ENCODE measurements at places on chromosomes 12 and 14.

GRCh38 chr12:110278255-110278536 lies 2.9 kb upstream of the ATP2A2 start:
- DNase-seq: no peak

GRCh38 chr14:92785667-92786426 lies 8.3 kb upstream of the GOLGA5 start:
- no peak for DNase-seq

DNA sequence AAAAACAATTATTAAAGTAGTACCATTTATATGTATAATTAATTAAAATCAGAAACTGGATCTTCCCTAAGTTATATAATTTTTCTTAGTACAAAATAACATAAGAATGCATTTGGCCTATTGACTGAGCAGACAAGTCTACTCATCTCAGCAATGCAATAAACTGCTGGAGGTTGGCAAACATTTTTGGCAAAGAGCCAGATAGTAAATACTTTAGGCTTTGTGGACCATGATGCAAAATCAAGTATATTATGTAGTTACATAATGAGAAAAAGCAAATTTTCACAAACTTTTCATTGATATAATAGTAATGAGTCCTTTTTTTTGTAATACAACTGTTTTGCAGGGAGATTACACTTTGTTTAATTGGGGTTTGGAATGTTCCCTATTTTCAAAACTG lies 30.9 kb downstream of the ERGIC2 start:
- no peak for DNase-seq

- DNase-seq: peak; percentile 51
Measured at GRCh38 chr12:92055877-92056276, 89.8 kb downstream of the BTG1 start.

DNA sequence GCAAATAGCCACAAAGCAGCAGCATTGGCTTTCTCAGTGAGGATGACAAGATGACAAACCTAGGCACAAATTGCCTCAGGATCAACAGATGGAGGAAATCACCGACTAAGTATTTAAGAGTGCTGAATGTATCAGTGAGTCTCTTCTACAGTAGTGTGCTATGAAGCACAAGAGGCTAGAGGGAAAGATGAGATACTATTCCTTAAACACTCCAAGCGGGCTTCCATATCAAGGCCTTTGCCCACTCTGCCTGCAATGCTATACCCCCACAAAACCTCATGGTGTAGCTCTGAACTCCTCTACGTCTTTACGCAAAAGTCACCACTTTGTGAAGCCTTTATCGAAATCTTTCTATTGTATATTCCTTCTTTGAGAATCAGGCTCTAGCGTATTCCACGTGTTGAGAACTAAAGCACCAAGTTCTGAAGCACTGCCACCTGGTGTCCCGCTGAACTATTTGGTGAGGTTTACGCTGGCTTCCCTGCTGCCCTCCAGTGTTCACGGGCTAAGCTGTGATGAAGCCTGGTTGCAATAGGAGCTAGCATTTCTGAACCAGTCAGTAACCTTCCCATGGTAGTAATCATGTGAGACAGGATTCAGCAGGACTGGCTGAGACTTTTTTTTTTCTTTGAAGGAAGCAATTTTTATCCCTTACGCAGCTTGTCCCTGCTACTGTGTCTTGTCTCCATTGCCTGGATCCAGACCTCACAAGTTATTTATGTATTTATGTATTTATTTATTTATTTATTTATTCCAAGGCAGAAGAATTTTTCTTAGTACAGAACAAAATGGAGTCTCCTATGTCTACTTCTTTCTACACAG lies 426.5 kb upstream of the OR4E1 start:
- peak; percentile 48 for DNase-seq

- DNase-seq: no peak
Measured at GRCh38 chr14:95207475-95208233, 50.3 kb upstream of the DICER1 start.

DNA sequence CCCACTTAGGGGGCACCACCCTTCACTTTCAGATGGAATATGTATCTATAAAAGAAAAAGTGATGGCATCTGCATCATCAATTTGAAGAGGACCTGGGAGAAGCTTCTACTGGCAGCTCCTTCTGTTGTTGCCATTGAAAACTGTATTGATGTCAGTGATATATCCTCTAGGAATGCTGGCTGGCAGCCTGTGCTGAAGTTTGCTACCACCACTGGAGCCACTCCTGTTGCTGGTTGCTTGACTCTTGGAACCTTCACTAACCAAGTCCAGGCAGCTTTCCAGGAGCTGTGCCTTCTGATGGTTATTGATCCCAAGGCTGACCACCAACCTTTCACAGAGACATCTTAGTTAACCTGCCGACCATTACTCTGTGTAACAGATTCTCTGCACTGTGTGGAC lies 44.7 kb downstream of the RIMKLB start:
- no peak for DNase-seq

GRCh38 chr14:95635051-95635450 lies 51.2 kb upstream of the TCL1B start:
- no peak for DNase-seq

DNA sequence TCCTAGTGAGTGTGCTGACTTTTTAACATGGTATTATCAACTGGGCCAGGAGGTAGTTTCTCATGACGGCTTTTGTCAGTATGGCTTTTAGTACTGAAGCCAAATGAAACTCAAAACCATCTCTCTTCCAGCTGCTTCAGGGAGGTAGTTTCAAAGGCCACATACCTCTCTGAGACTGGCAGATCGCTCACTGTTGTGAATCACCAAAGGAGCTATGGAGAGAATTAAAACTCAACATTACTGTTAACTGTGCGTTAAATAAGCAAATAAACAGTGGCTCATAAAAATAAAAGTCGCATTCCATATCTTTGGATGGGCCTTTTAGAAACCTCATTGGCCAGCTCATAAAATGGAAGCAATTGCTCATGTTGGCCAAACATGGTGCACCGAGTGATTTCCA lies 141.1 kb downstream of the HMGA2 start:
- no peak for DNase-seq

- no peak for DNase-seq
Measured at GRCh38 chr14:55426891-55427290, 13.5 kb downstream of the TBPL2 start.

- no peak for DNase-seq
Measured at GRCh38 chr14:90319173-90319572, 12.6 kb downstream of the NRDE2 start.

- no peak for DNase-seq
Measured at GRCh38 chr12:42706321-42706720, 116.8 kb upstream of the PRICKLE1 start.

DNA sequence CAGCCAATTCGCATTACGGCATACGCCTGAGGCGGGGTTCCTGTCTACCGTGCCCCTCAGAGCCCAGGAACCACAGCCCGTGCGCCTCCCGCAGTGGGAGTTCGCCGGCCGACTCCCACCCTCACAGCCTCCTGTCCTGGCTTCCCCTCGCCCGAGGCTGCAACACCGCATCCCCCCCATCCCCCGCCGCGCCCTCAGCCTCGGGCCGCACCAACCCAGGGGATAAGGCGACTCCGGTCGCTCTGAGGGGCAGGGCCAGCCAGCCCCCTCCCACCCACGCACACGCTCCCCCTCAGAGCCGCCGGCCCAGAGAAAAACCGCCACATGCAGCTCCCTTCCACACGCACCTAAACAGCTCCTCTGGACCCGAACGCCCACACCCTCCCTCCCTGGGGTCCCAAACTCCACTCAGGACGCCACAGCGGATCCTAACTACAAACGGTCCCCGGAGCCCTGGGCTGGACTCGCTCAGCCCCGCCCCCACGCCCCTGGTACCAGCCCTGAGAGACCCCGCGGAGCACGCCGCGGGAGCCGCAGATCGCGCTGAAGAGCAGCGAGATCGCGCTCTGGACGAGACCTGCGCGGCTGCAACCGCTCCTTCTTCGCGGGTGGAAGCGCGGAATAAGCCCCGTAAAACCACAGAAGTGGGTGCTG lies at the start of gene C14orf39:
TSS of gene C14orf39 (minus strand) at position 466 of the 654 bp plus-strand sequence. CDS start 985 bp downstream, outside the sequence.
- peak; percentile 25 for DNase-seq
